Cardiac muscle cell (in vitro differentiated cells and primary cell): ENCODE measurements at places on chromosomes 12 and 14. TPM values are rescaled to one million over a fixed set of nuclear protein-coding genes. Genes with fewer than 3 reads are reported as not detected.

Gene TMPRSS12
- not detected in 2 replicates for total RNA-seq

Gene DAO
- total RNA-seq: not detected in 2 replicates

Gene BIN2
- total RNA-seq: not detected in 2 replicates

Gene TMEM52B
- not detected in 2 replicates for total RNA-seq

Gene GSC
- total RNA-seq: 1.2 and 1.3 TPM in 2 replicates

GRCh38 chr14:52117111-52117832, 48.4 kb upstream of the NID2 start:
- H3K4me3 ChIP-seq: no peak overlapping the region
- H3K27me3 ChIP-seq: no peaks in the 10 kb centered on the region
- no peak overlapping the region for H3K27ac ChIP-seq
- no peaks in the 10 kb centered on the region for H3K36me3 ChIP-seq

DNA sequence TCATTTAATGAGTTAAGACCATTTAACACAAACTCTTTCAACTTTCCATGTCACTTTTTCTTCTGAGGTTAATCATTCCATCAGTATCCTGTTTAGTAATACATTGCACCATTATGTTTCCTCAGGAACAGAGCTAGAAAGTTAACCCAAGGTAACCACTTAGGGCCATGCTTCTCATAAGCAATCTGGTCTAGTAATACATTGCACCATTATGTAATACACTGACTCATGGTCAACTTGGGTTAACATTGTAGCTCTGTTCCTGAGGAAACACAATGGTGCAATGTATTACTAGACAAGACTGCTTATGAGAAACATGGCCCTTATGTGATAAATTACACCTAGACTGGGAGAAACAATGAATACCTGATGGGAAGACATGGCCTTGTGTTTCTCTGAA, 21.7 kb downstream of the ERH start:
- H3K27ac ChIP-seq: no peak overlapping the region
- no peak for DNase-seq
- peaks cover 14% of the 10 kb centered on the region for H3K36me3 ChIP-seq
- H3K4me3 ChIP-seq: no peak overlapping the region
- H3K4me1 ChIP-seq: no peaks in the 10 kb centered on the region
- H3K27me3 ChIP-seq: no peaks in the 10 kb centered on the region

GRCh38 chr14:33899723-33900341, 51.0 kb downstream of the EGLN3 start:
- H3K27me3 ChIP-seq: no peaks in the 10 kb centered on the region
- no peak overlapping the region for H3K4me3 ChIP-seq
- peaks cover 11% of the 10 kb centered on the region for H3K4me1 ChIP-seq
- no peak for DNase-seq

GRCh38 chr14:101377069-101377468, 184.2 kb upstream of the DIO3 start:
- H3K36me3 ChIP-seq: no peaks in the 10 kb centered on the region
- H3K4me3 ChIP-seq: no peak overlapping the region
- H3K4me1 ChIP-seq: no peaks in the 10 kb centered on the region
- DNase-seq: no peak
- no peaks in the 10 kb centered on the region for H3K27me3 ChIP-seq

DNA sequence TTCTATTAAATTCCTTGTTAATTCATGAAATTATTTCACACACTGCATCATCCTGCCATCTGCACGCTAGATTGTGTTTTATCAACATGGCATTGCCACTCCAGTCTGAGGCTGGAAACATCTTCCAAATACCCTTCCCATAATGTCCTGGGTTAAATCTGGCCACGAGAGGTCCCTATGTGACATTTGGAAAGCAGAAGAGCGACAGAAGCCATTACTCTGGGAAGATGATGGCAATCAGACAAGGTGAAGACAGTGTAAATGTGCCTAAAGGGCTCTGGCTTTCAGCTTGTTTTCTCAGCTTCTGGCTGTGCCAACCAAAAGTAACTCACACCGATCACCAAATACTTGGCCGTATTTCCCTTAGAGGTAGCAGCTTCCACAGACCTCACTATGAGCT, 144.8 kb downstream of the CAPZA3 start:
- H3K4me1 ChIP-seq: no peaks in the 10 kb centered on the region
- no peaks in the 10 kb centered on the region for H3K36me3 ChIP-seq
- no peak overlapping the region for H3K4me3 ChIP-seq
- H3K27me3 ChIP-seq: no peaks in the 10 kb centered on the region
- no peak for DNase-seq
- H3K27ac ChIP-seq: no peak overlapping the region

DNA sequence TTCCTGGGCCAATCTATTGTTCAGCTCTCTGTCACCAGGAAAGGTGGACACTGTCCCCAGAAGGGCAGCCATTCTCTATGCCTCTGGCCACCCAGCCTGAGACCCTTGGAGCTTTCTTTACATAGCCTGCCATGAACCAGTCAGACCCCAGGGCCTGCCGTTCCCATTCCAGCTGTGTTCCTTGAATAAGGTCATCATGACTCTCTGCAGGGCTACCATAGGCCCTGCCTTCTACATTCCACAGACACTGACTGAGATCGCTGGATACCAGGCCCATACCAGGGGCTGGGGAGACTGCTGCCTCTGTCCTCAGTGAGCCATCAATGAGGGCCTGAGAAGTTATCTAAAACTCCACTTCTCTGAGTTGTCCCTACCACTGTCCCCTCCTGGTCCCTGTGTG, 75.5 kb downstream of the SYNE3 start:
- DNase-seq: no peak
- H3K4me1 ChIP-seq: no peaks in the 10 kb centered on the region
- H3K27me3 ChIP-seq: no peaks in the 10 kb centered on the region
- H3K4me3 ChIP-seq: no peak overlapping the region

GRCh38 chr12:86735851-86736250, 479.7 kb upstream of the MGAT4C start:
- H3K27ac ChIP-seq: no peak overlapping the region
- H3K36me3 ChIP-seq: no peaks in the 10 kb centered on the region
- no peak for DNase-seq
- H3K4me1 ChIP-seq: no peaks in the 10 kb centered on the region
- no peaks in the 10 kb centered on the region for H3K27me3 ChIP-seq

GRCh38 chr14:33110737-33111443, 172.2 kb downstream of the NPAS3 start:
- no peaks in the 10 kb centered on the region for H3K4me1 ChIP-seq
- H3K4me3 ChIP-seq: no peak overlapping the region
- no peaks in the 10 kb centered on the region for H3K27me3 ChIP-seq
- H3K27ac ChIP-seq: no peak overlapping the region
- DNase-seq: no peak

DNA sequence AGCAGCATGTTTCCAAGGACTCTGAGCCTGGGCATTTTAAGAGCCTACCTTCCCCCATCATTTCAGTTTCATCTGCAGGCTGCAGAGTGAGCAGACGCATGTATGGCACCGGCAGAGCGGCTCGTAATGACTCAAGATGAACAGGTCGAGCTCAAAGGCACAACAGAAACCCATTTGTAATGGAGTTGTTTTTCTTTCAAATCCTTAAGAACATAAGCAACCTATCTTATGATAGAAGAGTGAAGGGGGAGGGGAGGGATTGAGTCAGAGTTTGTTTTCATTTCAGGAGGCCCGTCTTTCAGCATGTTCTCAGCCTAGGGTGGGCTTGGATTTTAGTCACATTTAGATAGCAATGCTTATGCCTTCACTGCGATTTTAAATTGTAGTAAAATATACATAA, 54.9 kb upstream of the CISTR start:
- no peak for DNase-seq
- no peak overlapping the region for H3K4me3 ChIP-seq
- no peaks in the 10 kb centered on the region for H3K4me1 ChIP-seq

DNA sequence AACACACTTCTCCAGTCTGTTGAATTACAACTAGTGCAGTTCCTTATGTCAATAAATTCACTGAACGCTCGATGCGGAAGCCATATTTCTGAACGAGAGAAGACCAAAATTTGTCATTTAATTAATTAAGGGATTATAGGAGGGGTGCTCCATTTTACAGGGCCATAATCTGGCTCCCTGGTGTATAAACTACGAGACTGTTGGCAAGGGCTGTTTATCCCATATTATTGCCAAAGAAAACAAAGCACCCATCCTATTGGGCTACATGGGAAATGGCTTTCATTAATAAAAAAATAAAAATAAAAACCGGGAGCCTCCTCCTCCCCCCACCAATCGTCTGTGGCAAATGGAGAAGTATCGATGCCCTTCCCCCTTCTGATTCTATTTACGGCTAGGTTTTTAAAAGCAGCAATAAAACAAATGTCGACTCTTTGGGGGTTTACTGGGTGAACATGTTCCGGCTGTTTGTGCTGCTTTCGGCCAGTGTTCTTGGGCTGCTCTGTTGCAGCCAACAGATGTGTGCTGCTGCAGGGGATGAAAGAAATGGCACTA, 24.8 kb downstream of the ATF7 start:
- no peaks in the 10 kb centered on the region for H3K36me3 ChIP-seq
- H3K27ac ChIP-seq: no peak overlapping the region
- DNase-seq: no peak
- peaks cover 21% of the 10 kb centered on the region for H3K4me1 ChIP-seq
- no peaks in the 10 kb centered on the region for H3K27me3 ChIP-seq

- DNase-seq: no peak
- no peak overlapping the region for H3K27ac ChIP-seq
- no peak overlapping the region for H3K4me3 ChIP-seq
- no peaks in the 10 kb centered on the region for H3K4me1 ChIP-seq
- no peaks in the 10 kb centered on the region for H3K36me3 ChIP-seq
Observed at GRCh38 chr14:97262336-97262735, 465.2 kb downstream of the VRK1 start.

GRCh38 chr12:30870491-30871265, 55.9 kb upstream of the TSPAN11 start:
- H3K36me3 ChIP-seq: no peaks in the 10 kb centered on the region
- no peaks in the 10 kb centered on the region for H3K27me3 ChIP-seq
- no peak overlapping the region for H3K27ac ChIP-seq
- no peak overlapping the region for H3K4me3 ChIP-seq
- H3K4me1 ChIP-seq: no peaks in the 10 kb centered on the region

- H3K4me1 ChIP-seq: no peaks in the 10 kb centered on the region
- no peak overlapping the region for H3K4me3 ChIP-seq
- no peak for DNase-seq
- H3K27ac ChIP-seq: no peak overlapping the region
Observed at GRCh38 chr12:62724285-62724684, 210.7 kb downstream of the PPM1H start.

DNA sequence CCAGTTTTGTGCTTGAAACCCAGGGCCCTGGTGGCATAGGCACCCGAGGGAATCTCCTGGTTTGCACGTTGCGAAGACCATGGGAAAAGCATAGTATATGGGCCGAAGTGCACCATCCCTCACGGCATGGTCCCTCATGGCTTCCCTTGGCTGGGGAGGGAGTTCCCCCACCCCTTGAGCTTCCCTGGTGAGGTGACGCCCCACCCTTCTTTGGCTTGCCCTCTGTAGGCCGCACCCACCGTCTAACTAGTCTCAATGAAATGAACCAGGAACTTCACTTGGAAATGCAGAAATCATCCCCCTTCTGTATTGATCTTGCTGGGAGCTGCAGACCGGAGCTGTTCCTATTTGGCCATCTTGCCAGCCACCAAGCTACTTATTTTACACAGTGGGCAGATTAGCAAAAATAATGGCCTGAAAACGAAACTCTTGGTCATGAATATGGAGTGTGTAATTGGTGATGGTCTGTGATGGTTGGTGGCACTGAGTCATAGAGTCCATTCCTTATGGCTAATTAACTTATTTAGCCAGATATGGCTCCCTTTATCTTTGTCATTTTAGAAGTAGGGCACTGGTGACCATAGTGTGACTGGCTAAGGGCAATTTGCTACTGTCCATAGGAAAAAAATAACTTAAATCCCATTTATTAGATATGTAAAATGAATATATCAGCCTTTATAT, 21.3 kb upstream of the KCNJ8 start:
- DNase-seq: no peak
- H3K4me1 ChIP-seq: no peaks in the 10 kb centered on the region
- no peak overlapping the region for H3K27ac ChIP-seq
- H3K36me3 ChIP-seq: no peaks in the 10 kb centered on the region

DNA sequence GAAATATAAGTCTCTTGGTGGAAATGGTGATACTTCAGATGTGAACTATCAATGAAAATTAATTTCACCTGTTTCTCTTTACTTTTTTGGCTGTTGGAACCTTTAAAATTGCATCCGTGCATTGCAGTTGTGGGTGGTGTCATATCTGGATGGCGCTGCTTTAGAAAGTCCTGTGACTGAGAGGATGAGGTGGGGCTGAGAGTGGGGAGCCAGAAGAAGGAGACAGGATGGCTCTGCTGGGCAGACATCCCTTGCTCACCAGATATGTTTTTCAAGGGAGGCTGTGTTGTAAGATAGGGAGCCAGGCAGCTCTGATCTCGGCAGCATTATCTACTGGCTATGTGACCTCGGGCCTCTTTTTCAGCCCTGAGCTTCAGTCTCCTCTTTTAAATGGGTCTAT, 12.7 kb downstream of the ASB2 start:
- H3K4me1 ChIP-seq: peaks cover 14% of the 10 kb centered on the region
- H3K36me3 ChIP-seq: no peaks in the 10 kb centered on the region
- H3K27ac ChIP-seq: no peak overlapping the region
- no peaks in the 10 kb centered on the region for H3K27me3 ChIP-seq
- no peak overlapping the region for H3K4me3 ChIP-seq

- H3K27me3 ChIP-seq: no peaks in the 10 kb centered on the region
- H3K27ac ChIP-seq: no peak overlapping the region
- H3K4me3 ChIP-seq: no peak overlapping the region
- no peak for DNase-seq
- H3K4me1 ChIP-seq: no peaks in the 10 kb centered on the region
Observed at GRCh38 chr14:102445066-102445465, 64.5 kb downstream of the ANKRD9 start.

DNA sequence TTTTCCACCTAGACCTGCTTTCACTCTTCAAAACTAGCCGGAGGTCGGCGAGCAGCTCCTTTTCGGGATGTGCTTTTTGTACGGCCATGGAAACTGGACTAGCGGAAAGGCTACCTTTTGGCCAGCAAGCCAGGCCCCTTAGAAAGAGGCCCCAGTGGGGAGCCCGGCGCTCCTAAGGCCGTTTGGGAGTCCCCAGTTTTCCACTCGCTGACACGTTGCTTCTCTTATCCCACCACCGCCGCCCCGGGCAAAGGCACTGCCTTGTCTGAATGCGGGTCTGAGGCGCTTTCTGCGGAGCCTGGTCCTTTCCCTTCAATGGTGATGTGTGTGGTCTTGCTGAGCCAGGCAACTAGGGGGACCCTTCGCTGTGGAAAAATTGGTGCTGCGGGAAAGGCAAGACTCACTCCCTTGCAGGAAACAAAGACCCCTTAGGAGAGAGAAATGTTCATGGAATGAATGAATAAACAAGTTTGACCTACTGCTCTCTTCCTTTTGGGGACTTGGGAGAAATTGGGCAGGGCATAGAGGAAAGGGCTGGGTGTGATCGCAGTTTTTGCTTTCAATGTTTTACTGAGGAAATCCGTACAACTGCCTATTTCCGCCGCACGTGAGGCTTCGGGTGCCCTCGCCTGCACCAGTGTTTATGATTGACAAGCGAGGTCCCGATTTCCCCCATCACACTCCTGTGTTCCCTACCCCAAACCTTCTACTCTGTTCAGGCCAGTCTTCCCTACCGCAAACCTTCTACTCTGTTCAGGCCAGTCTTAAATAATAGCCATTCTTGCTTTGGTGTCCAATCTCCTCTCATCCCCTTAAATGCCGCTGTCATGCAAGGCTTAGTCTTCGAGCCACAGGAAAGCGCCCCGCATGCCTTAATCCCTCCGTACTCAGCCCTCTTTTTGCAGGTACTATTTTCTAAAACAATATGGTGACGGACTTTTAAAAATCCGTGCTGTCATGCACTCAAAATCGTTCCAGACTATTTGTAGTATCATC, 1.0 kb upstream of the SLC38A2 start:
- H3K27ac ChIP-seq: peak overlapping the region; percentile 94
- H3K36me3 ChIP-seq: peaks cover 19% of the 10 kb centered on the region
- H3K4me1 ChIP-seq: peaks cover 19% of the 10 kb centered on the region
- no peaks in the 10 kb centered on the region for H3K27me3 ChIP-seq
